ENCODE measurements at places on chromosomes 12 and 14.

DNA sequence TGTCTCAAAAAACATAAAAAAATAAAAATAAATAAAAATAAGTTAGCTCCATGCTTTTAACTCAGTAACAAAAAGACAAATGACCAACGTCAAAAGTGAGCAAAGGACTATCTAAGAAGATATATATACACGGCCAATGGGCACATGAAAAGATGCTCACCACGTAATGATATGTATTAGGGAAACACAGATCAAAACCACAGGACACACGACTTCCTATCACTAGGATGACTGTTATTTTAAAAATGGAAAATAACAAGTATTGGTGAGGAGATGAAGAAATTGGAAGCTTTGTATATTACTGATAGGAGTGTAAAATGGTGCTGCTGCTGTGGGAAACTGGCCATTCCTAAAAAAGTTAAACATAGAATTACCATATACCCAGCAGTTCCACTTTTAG is 20.2 kb upstream of the P2RX7 start:
- DNase-seq, result no peak

DNA sequence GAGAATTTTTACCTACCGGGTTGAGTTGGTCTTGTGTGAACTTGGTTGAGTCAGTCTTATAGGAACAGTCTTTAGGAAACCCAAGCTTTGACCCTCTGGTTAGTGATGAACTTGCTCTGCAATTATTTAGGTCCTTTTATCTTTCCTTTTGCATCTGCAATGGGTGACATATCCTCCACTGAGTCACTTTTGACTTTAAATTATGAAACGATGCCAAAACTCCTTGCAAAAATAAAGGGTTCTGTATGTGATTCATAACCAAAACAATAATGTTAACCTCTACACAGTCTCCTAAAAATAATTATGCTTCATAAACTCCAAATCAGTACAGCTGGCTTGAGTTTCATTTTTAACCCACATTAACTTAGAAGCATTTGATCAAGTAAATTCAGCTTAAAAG is 979.4 kb downstream of the GALC start:
- no peak for DNase-seq

DNA sequence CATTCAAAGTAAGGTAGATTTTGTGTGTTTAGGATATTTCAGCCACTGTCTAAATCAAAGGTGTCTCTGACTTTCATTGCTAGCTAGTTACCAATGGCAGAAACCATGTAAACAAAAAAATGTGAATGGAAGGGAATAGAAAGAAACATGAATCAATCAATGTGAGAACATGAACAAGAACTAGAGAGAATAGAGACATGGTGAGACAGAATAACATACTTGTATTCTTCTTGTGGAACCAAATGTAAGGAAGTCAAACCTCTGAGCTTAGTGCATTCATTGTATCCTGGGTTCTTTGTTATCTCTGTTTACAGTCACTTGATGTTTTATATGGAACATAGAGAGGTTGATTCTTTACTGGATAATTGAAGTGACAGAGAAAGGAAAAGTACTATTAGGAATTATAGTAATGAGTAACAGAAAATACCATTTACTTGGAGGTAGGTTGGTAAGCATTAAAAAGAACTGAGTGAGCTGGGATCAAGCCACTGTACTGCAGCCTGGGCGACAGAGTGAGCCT is 2.6 kb upstream of the WNK1 start:
- DNase-seq, result no peak

DNA sequence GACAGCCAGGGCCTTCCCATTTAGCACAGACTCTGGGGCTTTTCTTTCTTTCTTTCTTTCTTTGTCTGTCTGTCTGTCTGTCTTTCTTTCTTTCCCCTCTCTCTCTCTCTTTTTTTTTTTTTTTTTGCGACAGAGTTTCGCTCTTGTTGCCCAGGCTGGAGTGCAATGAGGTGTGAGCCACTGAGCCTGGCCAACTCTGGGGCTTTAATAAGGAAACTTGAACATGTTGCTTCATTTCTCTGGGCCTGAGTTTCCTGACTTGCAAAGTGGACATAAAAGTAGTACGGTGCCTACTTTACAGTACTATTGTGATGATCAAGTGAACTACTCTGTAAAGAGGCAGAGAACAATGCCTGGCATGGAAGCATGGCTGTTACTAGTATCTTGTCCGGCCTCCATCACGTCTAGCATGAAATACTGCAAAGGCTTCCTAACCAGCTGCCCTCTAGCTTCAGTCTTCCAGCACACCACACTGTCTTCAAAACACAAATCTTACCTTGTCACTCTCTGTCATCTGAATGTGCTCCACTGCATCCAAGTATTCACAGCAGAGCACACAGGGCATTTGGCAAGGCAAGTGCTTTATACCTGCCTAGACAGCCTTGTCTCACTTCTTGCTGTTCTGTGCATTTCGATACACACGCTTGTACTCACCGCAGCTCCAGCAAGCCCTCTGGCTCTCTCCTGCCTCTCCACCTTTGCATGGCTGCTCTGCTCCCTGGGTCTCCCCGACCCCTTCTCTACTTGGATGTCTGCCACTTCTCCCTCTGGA is 96.7 kb downstream of the IRF2BPL start:
- DNase-seq, result no peak

DNA sequence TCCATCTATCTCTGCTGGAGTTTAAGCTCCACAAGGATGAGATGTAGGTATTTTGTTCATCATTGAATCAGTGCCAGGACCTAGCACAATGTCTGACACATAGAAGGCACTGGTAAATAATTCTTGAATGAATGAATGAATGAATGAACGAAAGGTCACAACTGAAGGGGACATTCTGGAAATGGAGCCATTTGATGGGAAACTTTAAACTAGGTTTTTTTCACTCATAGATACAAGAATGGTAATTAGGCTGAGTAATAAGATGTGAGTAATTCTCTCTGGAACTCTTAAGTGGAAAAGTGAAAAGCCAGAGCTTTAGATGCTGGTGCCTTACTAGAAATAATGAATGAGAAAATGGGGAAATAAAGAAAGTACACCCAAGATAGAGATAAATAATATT is 44.3 kb downstream of the SCN8A start:
- no peak for DNase-seq

DNA sequence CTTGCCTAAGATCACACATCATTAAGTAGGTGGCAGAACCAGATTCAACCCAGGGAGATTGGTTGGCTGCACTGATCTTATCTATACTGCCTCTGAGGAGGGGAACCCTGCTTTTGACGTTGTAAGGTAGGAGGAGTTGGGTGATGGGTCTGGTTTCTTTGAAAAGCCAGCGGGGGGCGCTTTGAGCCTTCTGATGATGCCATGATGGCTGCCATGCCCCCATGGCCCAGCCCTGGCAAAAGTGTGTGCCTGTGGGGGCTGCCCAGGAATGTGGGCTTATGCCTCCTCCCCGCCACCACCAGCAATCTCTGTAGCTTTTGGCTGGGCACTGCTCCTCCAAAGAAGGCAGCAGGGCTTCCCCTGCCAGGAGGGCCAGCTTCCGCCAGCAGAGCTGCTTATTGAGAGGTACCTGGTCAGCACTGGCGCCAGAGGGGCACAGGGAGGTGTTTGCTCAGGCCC is 224.3 kb downstream of the SLC41A2 start:
- DNase-seq, result no peak

DNA sequence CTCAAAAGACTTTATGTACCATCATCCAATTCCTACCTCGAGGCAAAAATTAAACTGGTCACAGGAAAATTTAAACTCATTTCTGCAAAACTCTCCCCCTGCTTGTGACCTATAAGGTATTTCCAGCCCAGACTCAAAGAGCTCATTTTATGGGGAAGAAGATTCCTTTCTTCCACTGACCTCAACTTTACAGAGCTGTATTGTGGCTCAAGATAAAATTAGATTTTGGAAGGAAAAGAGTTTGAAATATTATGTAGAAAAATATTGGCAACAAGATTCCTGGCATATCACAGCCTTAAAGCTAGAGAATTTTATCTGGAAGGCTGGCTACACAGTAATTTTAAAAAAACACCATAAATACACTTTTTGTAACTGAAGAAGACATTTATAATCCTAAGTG is 91.7 kb downstream of the STXBP6 start:
- no peak for DNase-seq

DNA sequence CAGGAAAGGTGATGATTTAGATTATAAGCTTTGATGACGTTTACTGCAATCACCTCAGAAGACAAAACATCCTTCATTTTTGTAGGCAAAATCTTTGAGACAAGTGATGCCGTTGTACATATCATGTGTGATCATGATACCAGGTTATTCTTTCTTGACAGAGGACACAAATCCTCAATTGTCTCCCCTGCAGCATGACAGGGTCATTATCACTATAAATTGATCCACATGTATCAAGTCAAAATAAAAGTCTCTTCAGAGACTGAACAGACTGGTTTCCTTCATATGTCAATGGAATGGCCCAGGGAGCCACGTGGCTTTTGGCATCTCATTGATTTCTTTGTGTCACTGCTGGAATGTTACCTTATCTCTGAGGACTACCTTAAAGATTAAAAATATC is 995.7 kb downstream of the FLRT2 start:
- no peak for DNase-seq

GRCh38 chr12:64103825-64104740 is 118.0 kb downstream of the KICS2 start:
- DNase-seq, result no peak

GRCh38 chr12:49535921-49536525 is 2.8 kb upstream of the KCNH3 start:
- DNase-seq, result no peak

DNA sequence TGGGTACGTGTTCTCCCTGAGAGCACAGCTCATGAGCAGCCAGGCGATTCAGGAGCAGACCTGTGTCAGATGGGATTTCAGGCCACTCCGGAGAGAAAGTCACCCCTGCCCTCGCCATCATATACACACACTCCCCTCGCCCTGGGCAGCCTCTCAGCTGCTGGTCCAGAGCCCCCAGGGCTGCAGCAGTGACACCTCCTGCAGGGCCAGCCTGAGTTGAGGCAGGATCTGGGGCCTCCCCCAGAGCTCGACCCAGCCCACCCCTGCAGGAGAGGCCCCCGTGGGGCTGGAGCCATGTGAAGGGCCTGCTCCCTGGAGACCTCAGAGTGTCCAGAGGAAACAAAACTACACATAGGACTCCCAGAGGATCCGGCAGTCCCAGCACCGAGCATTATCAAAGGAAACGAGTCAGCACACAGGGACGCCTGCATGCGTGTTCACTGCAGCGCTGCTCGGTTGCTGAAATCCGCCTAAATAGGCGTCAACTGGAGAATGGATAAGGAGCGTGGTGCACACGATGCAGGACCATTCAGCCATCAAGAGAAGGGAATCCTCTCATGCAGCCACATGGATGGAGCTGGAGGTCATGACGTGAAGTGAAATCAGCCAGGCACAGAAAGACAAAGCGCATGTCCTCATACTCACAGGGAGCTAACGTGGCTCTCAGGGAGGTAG is 104.0 kb downstream of the TNFAIP2 start:
- no peak for DNase-seq

- no peak for DNase-seq
Measured at GRCh38 chr12:15693228-15693911, 95.8 kb downstream of the EPS8 start.

- no peak for DNase-seq
Measured at GRCh38 chr14:59816941-59817340, 53.6 kb downstream of the RTN1 start.

- DNase-seq, result no peak
Measured at GRCh38 chr14:91009501-91010152, 50.8 kb downstream of the RPS6KA5 start.

DNA sequence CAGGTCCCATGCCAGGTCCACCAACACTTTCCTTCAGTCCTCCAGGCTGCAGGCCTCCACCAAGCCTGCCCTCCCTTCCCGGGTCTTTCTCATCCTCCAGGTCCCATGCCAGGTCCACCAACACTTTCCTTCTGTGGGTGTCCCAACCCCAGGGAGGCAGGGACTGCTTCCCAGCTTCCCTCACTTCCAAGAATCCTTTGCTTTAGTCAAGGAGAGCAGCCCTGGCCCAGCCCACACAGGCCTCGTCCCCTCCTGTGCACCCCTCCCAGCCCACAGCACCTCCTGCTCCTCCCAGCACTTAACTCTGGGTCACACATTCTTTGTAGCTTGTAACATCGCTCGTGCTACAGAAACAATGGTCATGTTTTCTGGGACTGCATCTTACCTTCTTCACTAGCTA is 72.9 kb downstream of the TESC start:
- DNase-seq, result no peak

GRCh38 chr12:12327802-12328201 is 22.2 kb downstream of the MANSC1 start:
- DNase-seq, result no peak

DNA sequence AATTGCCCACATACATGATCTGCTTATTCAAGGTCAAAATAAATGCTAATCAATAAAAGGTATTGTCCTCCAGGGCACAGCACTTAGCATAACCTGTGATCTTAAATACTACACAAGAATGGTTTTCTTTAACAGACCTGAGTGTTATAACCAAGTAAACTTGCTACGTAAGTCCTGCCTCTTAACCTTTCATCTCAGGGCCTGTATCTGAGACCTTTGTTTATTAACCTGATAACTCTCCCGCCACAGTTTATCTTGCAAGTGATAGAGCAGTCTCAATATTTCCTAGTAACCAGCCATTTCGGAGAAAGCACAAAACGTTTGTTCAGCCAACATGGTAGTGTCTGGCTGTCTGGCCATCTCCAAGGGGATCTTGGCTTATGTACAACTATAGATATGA is 88.4 kb downstream of the DUSP6 start:
- no peak for DNase-seq

GRCh38 chr12:9033265-9033887 is 44.0 kb downstream of the KLRG1 start:
- DNase-seq, result no peak

DNA sequence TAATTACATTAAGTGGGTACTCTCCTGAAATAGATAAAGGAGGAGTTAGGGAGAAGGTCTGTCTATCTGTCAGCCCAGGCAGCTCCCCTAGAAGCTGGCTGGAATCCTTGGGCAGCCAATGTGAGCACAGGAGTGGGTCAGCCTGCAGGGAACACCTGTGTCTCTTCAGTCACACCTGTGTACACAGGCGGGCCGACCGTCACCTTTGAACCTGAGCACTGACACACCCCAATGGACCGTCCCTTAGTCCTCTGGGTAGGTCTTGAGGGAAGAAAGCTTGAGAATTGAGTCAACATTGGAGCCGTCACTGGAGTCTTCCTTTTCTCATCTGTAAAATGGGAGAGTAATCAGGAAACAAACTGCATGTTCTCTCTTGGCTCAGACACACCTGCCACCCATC is 9.8 kb upstream of the GSC start:
- DNase-seq, result no peak

GRCh38 chr12:50246873-50247612 is 36.3 kb downstream of the LIMA1 start:
- no peak for DNase-seq

DNA sequence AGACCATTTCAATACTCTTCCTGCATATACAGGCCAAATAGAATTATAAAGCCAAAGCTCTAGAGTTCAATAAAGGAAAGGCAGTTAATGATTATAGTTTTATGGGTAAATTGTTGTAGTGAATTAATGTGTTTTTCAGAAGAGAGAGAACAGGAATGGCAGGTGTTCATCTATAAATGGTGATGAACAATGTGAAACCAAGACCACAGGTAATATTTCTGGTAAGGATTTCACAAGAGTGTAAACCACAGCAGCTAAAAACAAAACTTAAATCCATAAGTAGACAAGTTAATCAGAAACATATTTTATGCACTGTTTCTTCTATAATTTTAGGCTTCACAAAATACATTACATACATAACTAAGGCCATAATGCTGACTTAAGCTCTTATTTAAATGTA is 204.4 kb downstream of the SYT1 start:
- DNase-seq, result no peak

All from Right ventricle myocardium inferior (tissue), 1 donor.